Tibial nerve (tissue), 4 donors: ENCODE measurements at places on chromosomes 13 and 19.

GRCh38 chr19:33293255-33294057 lies 8.9 kb downstream of the CEBPA start:
- no peaks in the 10 kb centered on the region for H3K36me3 ChIP-seq
- H3K4me1 ChIP-seq: no peaks in the 10 kb centered on the region
- peaks cover 8% of the 10 kb centered on the region for H3K27me3 ChIP-seq

DNA sequence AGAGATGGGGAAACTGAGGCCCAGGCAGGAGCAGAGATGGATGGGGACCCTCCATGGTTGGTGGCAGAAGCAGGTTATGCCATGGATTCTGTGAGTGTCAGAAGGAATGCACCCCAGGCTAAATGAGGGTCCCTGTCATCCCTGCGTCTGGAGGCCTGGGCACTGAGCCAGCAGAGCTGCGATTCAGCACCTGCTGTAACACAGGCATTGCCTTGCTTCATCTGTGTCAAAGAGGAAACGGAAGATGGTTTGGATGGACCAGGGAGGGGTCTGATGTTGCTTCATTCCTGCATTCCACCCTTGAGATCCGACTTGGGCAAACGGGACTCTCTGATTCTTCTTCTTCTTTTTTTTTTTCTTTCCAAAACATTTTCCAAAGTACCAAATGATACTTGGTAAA lies 1.2 kb downstream of the C5AR1 start:
- no peaks in the 10 kb centered on the region for H3K27me3 ChIP-seq
- no peaks in the 10 kb centered on the region for H3K4me1 ChIP-seq
- DNase-seq: no peak
- no peak overlapping the region for H3K27ac ChIP-seq
- no peak overlapping the region for H3K4me3 ChIP-seq
- no peaks in the 10 kb centered on the region for H3K36me3 ChIP-seq

- peak overlapping the region; percentile 63 for H3K4me3 ChIP-seq
- DNase-seq: no peak
- peak overlapping the region; percentile 66 for H3K27ac ChIP-seq
These were observed 941 bp downstream of the ZNF160 start for GRCh38 chr19:53102206-53102755.

GRCh38 chr19:17846146-17846545 lies 1.6 kb downstream of the JAK3 start:
- H3K36me3 ChIP-seq: no peaks in the 10 kb centered on the region
- H3K4me3 ChIP-seq: no peak overlapping the region
- H3K27me3 ChIP-seq: peaks cover 42% of the 10 kb centered on the region
- DNase-seq: no peak

DNA sequence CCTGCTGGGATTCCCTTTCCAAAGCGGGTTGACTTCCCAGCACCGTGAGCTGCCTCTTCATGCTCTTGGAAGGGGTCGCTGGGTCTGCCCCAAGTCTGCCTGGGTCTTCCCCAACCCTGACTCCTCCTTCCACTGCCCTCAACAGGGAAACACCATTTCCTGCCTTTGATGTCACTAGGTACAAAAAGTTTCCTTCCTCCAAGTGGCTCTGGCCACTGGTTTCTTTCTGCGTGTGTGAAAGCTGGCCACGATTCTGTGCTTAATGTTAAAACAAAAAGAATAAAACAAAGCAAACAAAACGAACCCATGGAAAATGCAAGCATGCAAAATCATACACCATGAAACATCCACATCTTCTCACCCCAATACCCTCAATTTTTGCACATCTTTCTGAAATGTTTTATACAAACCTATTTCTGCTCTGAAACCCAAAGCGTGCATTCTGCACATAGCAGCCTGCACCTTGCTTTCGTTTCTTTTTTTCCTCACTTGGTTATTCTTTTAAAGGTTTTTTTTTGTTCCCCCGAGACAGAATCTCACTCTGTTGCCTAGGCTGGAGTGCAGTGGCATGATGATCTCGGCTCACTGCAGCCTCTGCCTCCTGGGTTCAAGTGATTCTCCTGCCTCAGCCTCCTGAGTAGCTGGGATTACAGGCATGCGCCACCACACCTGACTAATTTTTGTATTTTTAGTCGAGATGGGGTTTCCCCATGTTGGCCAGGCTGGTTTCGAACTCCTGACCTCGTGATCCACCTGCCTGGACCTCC lies 12.5 kb upstream of the TNFSF9 start:
- H3K27ac ChIP-seq: no peak overlapping the region
- H3K4me1 ChIP-seq: peaks cover 20% of the 10 kb centered on the region
- DNase-seq: no peak

- H3K36me3 ChIP-seq: peaks cover 34% of the 10 kb centered on the region
- H3K27ac ChIP-seq: peak overlapping the region; percentile 40
- no peaks in the 10 kb centered on the region for H3K27me3 ChIP-seq
- no peaks in the 10 kb centered on the region for H3K4me1 ChIP-seq
- no peak for DNase-seq
- H3K4me3 ChIP-seq: no peak overlapping the region
These were observed 48.1 kb upstream of the RAP2A start for GRCh38 chr13:97385854-97386253.

GRCh38 chr13:20716951-20717350 lies 13.5 kb downstream of the IL17D start:
- no peak for DNase-seq
- H3K4me3 ChIP-seq: no peak overlapping the region

- no peak for DNase-seq
- no peaks in the 10 kb centered on the region for H3K36me3 ChIP-seq
- peak overlapping the region; percentile 92 for H3K27ac ChIP-seq
- no peaks in the 10 kb centered on the region for H3K4me1 ChIP-seq
- peak overlapping the region; percentile 59 for H3K4me3 ChIP-seq
These were observed 432 bp downstream of the ZNF611 start for GRCh38 chr19:52734331-52734892.

DNA sequence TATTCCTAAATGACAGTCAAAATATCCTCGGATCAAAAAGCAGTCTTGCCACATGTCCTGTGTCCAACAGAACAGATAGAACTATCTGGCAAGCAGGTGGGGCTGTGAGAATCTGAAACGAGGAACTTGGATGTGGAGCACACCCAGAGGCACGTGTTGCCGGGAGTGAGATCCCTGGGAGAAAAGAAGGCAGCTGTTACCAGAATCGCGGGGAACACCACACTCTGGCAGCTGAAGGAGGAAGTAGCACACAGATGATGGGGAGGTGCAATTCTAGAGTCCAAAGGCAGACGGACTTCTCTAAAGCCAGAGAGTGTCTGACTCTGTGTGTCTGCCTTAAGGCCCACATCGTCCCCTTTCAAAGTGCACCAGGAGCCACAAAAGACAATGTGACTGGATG lies 22.3 kb downstream of the SLC7A1 start:
- H3K4me1 ChIP-seq: no peaks in the 10 kb centered on the region
- H3K27ac ChIP-seq: no peak overlapping the region
- H3K4me3 ChIP-seq: no peak overlapping the region
- peak; percentile 57 for DNase-seq

DNA sequence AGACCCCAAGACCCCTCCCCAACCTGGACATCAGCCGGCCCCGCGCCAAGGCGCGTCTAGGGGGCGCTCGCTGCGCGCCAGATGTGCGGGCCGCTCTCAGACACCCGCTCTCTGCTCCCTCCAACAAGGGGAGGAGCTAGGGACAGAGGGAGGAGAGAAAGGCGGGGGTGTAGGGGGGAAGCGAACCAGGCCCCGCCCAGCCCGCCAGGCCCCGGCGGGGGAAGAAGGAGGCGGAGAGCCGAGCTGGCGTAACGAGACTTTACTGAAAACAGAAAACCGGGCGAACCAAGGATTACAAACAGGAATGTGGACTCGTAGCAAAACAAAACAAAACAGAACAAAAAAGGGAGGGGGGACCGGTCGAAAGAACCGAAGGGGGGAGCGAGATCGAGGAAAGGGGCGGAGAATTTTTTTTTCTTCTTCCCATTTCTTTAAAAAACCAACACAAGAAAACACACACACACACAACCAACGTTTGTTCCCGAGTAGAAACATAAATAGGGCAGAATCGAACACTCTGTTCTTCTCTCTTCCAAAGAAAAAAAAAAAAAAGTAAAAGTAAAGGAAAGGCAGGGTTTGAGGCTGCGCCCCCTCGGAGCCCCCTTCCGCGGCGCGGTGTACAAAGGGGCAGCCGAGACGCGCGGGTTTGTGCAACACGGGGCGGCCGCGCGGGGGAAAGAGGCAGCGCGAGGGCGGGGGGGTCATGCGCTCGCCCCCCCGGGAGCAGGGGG lies 1.7 kb downstream of the JUND start:
- peak overlapping the region; percentile 97 for H3K4me3 ChIP-seq
- peaks cover 62% of the 10 kb centered on the region for H3K4me1 ChIP-seq
- no peaks in the 10 kb centered on the region for H3K36me3 ChIP-seq
- peak overlapping the region; percentile 100 for H3K27ac ChIP-seq
- peak; percentile 87 for DNase-seq

- H3K27me3 ChIP-seq: no peaks in the 10 kb centered on the region
- peak; percentile 33 for DNase-seq
- H3K27ac ChIP-seq: peak overlapping the region; percentile 85
- no peaks in the 10 kb centered on the region for H3K4me1 ChIP-seq
- H3K36me3 ChIP-seq: peaks cover 6% of the 10 kb centered on the region
These were observed 379 bp upstream of the ZNF470 start for GRCh38 chr19:56566904-56567273.

DNA sequence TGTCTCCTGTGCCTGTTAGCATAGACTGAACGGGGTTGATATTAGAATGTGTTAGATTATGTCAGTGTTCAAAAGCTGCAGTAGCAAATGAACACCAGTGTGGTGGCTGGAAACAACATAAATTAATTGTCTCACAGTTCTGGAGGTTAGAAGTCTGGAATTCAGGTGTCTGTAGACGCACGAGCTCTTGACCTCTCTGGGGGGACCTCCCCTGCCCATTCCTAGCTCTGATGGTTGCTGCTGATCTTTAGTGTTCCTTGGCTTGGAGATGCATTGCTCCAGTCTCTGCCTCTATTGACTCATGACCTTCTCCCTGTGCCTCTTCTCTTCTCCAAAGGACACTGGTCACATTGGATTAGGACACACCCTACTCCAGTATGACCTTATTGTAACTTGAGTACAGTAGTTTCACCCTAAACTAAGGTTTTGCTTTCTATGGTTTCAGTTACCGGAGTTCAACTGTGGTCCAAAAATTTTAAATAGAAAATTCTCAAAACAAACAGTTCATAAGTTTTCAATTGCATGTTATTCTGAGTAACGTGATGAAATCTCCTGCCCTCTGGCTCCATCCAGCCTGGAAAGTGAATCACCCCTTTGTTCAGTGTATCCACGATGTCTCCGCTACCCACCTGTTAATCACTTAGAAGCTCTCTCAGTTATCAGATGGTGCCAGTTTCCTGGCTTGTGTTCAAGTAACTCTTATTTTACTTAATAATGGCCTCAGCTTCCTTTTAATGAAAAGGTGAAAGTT lies 273.2 kb downstream of the MYO16 start:
- DNase-seq: no peak
- no peaks in the 10 kb centered on the region for H3K27me3 ChIP-seq
- no peaks in the 10 kb centered on the region for H3K36me3 ChIP-seq
- no peak overlapping the region for H3K4me3 ChIP-seq
- peaks cover 6% of the 10 kb centered on the region for H3K4me1 ChIP-seq

DNA sequence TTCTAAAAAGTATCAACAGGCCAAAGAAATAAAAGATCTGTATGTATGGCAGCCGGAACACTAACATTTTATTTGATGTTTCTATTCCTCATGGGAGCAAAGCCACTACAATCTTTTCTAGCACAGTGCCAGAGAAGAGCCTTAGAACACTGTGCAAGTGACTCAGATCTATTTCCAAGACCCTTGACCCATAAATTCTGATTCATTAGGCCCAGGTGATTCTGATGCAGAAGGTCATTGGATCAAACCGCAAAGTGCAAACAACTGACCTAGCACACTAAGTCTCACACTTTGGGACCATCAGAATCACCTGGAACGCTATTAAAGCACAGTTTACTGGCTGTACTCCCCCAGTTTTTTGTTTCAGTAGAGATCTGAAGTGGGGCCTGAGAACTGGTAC lies 87.6 kb downstream of the MYCBP2 start:
- no peak for DNase-seq
- H3K27ac ChIP-seq: no peak overlapping the region
- H3K36me3 ChIP-seq: peaks cover 57% of the 10 kb centered on the region

- no peak overlapping the region for H3K27ac ChIP-seq
- H3K4me1 ChIP-seq: no peaks in the 10 kb centered on the region
- no peak for DNase-seq
- no peaks in the 10 kb centered on the region for H3K36me3 ChIP-seq
- H3K27me3 ChIP-seq: no peaks in the 10 kb centered on the region
These were observed 225.8 kb upstream of the IRS2 start for GRCh38 chr13:110012102-110012739.

- H3K27me3 ChIP-seq: no peaks in the 10 kb centered on the region
- H3K4me1 ChIP-seq: peaks cover 20% of the 10 kb centered on the region
- no peak overlapping the region for H3K27ac ChIP-seq
- no peak for DNase-seq
These were observed 12.2 kb downstream of the TMEM160 start for GRCh38 chr19:47036097-47036651.

DNA sequence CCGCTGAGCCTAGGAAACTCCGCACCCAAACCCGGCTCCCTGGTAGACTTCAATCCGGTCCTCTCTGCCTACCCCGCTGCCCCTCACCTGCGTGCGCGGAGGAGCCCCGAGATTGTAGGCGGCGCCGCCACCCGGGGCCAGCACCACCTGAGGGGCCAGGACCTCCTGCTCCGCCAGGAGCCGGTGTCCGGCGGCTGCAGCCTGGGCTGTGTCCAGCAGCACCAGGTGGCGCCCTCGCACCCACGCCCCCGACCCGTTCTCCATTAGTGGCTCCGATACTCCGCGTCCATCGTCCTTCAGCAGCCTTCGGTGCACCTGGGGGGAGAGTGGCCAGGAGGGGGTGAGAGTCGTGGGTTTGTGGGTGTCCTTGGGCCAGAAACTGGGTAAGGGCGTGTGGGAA lies 18.5 kb downstream of the MAN2B1 start:
- no peaks in the 10 kb centered on the region for H3K27me3 ChIP-seq
- H3K4me3 ChIP-seq: peak overlapping the region; percentile 4
- peaks cover 16% of the 10 kb centered on the region for H3K4me1 ChIP-seq
- H3K36me3 ChIP-seq: peaks cover 28% of the 10 kb centered on the region
- DNase-seq: no peak

- H3K36me3 ChIP-seq: no peaks in the 10 kb centered on the region
- H3K27ac ChIP-seq: no peak overlapping the region
These were observed 314.7 kb upstream of the DACH1 start for GRCh38 chr13:72181661-72182060.

- H3K27me3 ChIP-seq: no peaks in the 10 kb centered on the region
- no peaks in the 10 kb centered on the region for H3K36me3 ChIP-seq
- no peak overlapping the region for H3K27ac ChIP-seq
- no peak for DNase-seq
- H3K4me1 ChIP-seq: no peaks in the 10 kb centered on the region
These were observed 211.5 kb downstream of the LMO7 start for GRCh38 chr13:75847588-75847987.
